ENCODE measurements at places on chromosomes 3 and 15.

DNA sequence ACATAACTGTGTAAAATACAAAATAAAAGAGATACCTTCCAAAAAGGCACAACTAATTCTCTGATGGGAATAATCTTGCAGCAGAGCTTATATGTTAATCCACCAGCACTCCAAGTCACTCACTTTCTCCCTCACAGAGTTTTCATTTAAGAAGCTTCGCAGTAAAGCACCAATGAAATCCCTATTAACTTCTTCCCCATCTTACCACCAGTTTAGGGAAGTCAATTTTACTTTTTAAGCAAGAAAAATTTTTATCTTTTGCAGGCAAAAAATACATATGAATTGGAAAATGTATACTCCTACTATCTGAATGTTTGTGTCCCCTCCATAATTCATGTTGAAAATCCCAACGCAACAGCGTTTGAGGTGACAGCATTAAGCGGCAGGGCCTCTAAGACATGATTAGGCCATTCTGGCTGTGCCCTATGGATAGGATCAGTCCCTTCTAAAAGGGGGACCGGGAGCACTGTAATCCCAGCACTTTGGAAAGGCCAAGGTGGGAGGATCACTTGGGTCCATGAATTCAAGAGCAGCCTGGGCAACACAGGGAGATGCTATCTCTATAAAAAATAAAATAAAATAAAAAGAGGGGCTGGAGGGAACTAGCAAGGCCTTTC is 435.8 kb downstream of the SHQ1 start:
- no peak for DNase-seq

GRCh38 chr15:67072442-67072841 is 7.0 kb downstream of the SMAD3 start:
- no peak for DNase-seq

DNA sequence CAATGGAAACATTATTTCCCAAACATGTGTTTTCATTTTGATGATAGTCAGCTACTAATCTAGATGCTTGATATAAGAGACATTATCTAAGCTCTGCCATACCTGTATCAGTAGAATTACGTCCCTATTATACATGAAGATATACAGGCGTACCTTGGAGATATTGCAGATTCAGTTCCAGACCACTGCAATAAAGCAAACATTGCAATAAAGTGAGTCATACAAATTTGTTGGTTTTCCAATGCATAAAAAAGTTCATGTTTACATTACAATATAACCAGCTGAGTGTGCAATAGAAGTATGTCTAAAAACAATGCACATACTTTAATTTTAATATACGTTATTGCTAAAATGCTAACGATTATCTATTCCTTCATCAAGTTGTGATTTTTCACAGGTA is 236.0 kb upstream of the ZNF717 start:
- no peak for DNase-seq

DNA sequence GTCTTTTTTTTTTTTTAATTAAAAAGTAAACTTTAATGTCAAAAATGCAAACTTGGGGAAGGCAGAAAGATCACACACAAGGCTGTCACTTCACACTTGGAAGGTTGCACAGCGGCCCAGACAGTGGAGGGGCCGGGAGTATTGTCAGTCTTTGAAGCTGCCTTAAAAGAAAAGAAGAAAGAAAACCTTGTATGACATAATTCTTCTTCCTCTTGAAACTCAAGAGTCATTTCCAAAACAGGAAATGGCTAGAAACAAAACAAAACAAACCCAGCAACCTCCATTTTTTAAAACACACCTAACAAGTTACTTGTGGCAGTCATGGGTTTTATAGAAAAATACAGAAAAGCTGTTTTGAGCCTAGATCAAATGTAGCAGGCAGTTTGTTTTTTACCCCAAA is 68.1 kb upstream of the MAGI1 start:
- DNase-seq = no peak

- no peak for DNase-seq
These were observed 100.9 kb downstream of the CLSTN2 start for GRCh38 chr3:140035871-140036270.

- peak; percentile 74 for DNase-seq
These were observed 14.1 kb upstream of the CXCR6 start for GRCh38 chr3:45929042-45929679.

GRCh38 chr3:83835040-83835439 is 1123.7 kb upstream of the CADM2 start:
- no peak for DNase-seq

DNA sequence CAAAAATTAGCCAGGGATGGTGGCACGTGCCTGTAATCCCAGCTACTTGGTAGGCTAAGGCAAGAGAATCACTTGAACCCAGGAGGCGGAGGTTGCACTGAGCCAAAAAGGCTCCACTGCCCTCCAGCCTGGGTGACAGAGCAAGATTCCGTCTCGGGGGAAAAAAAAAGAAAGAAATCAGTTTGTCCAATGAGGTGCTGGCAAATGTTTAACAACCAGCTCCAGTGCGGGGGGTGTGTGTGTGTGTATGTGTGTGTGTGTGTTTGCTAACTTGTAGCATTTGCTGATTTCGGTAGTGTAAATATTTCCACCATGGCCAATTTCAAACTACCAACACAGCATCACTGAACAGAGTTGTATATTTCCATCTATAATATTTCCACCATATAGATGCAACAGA is 23.8 kb upstream of the IDH2 start:
- DNase-seq = no peak

DNA sequence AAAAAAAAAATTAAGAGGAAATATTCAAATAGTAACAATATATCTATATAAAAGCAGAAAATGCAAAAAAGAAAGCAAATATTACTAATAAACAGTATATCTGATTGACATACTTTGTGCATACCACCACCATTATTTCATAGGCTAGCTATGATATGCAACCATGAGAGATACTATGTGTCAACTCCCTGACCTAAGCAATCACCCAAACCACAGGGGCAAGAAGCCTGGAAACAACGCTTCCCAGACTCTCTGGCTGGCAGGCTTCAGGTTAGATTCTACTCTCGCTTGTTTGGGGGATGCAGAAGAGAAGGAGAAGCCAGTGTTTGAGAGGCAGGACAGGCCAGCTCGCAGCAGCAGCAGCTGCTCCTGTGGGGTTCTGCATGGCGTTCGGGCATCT is 169.3 kb upstream of the TPM1 start:
- DNase-seq = no peak

- no peak for DNase-seq
These were observed 36.1 kb upstream of the CSPG5 start for GRCh38 chr3:47614788-47615187.

DNA sequence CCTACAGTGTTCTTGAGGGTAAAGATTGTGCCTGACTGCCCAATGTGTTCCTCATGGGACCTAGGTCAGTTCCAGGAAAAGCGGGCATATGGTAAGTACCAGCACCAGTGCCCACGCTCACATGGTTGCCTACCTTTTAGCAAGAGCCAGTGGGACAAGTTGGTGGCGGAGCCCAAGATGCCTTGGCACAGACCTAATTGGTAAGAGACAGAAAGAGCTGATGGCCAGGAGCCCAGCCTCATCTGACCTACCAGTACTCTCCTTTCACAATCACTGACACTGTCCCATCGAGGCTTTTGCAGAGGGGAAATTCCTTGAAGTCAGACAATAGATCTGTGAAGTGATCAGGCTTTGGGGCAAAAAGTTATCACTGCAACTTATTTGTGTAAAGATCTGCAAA is 98.4 kb upstream of the BCL6 start:
- DNase-seq = no peak

DNA sequence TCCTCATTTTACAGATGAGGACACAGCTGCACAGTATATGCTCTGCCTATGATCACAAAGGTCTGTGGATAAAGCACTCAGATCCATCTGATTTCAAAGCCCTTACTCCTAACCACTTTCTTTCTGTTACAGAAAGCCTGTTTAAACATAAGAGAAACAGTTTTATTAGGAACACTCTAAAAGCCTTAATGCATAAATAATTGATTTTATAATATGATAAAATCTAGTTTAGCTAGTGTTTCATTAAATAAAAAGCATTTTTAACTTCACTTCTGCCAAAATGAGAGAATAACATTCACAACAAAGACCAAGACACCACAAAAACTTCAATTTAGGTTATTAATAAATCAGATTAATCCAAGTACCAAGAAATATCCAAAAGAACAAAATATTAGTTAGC is 21.4 kb downstream of the SNX4 start:
- no peak for DNase-seq

DNA sequence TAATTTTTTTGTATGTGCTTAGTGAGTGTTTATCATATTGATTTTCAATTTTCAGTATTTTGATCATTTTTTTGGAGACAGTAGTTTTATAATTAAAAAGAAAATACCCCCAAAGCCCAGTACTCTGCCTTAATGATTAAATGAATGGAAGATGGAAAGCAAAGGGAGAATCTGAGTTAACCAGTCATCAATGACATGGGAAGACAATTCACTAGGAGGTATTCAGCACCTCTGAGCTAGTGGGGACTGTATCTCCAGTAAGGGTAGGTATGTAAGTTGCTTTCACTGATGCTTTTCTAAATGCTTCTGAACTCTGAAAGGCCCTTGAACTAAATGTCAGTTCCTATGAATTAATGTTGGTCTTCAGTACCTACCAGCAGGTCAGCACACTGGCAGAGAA is 590.4 kb upstream of the DPPA4 start:
- no peak for DNase-seq

GRCh38 chr3:42068303-42069088 is 22.7 kb upstream of the TRAK1 start:
- DNase-seq = no peak

DNA sequence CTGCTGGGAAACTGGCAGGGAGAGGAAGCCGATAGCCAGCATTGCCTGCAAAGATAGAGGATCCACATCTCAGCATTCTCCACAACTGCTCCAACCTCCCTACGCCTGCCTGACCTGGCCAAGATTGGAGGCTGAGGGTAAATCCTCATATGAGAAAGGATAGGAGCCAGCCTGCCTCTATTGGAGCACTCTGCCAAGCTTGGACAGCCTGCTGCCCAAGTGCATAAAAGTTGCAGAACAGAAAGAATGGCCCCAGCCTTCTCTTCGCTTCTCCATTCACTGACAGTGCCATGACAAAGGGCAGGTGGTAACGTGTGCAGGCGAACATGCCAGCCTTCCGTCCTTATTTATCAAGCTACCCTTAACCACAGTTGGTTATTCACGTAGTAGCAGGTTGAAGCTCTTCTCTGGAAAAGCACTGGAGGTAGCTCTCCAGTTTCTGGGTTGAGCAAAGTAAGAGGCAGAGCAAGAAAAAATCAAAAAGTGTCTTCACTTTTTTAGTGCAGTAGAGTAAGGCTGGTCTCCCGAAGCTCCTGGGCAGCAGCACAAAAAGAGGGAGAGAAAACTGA is 4.3 kb downstream of the BMF start:
- no peak for DNase-seq

GRCh38 chr3:87041191-87041590 is 50.2 kb upstream of the VGLL3 start:
- no peak for DNase-seq

Data from CD4-positive, alpha-beta T cell treated with Interleukin-17A for 4 hours (primary cell).